ENCODE measurements at places on chromosomes 11 and 22. TPM values are rescaled to one million over a fixed set of nuclear protein-coding genes. Genes with fewer than 3 reads are reported as not detected.

Gene SLC36A4
- total RNA-seq, result 19.3 TPM

Gene ASCL2
- not detected for total RNA-seq

Gene MS4A3
- total RNA-seq, result 0.25 TPM

Gene HEPHL1
- not detected for total RNA-seq

Gene TPBGL
- total RNA-seq, result 0.11 TPM

Gene HEPACAM
- total RNA-seq, result not detected

Data from lung (tissue), 17 donors.